ENCODE measurements at places on chromosomes 6 and 20.

GRCh38 chr6:151351146-151351700, 40.1 kb downstream of the ZBTB2 start:
- DNase-seq, result no peak

GRCh38 chr6:14894105-14894504, 351.8 kb upstream of the JARID2 start:
- no peak for DNase-seq

GRCh38 chr6:132932588-132932987, 118.2 kb downstream of the RPS12 start:
- DNase-seq, result no peak

GRCh38 chr20:33499355-33499754, 9.5 kb downstream of the CBFA2T2 start:
- DNase-seq, result no peak

- DNase-seq, result no peak
Measured at GRCh38 chr20:2602046-2602735, 50.2 kb upstream of the NOP56 start.

GRCh38 chr6:38116248-38116647, 296.7 kb downstream of the ZFAND3 start:
- no peak for DNase-seq

DNA sequence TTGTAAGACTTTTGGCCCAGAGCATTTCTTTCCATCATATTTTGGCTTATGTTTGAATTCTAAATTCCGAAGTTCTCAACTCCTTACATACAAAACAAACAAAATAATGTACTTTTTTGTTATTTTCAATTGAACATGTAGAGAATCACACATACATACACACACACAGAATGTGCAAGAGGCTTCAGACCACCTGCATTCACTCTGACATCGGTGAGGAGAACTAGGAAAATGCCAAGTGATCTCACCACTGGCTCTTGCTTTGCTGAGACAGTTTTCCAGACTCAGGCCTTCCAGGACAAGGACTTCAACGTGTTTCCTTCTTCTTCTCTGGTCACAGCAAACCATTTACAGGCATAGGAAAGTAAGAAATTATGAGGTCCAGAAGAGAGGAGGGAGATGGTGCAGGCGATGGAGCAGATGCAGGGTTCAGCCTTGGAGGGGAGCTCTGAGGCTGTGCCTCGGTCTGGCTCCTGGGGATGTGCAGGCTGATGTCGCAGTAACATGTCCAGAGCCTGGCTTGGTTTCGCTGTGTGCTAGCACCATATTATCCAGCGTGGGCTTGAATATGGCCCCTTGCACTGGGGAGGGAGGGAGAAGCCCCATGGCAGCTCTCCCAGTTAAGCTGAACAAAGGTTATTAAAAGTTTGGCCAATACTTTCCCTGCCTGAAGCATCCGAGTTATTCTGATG, 93.4 kb downstream of the DACT2 start:
- DNase-seq, result no peak

DNA sequence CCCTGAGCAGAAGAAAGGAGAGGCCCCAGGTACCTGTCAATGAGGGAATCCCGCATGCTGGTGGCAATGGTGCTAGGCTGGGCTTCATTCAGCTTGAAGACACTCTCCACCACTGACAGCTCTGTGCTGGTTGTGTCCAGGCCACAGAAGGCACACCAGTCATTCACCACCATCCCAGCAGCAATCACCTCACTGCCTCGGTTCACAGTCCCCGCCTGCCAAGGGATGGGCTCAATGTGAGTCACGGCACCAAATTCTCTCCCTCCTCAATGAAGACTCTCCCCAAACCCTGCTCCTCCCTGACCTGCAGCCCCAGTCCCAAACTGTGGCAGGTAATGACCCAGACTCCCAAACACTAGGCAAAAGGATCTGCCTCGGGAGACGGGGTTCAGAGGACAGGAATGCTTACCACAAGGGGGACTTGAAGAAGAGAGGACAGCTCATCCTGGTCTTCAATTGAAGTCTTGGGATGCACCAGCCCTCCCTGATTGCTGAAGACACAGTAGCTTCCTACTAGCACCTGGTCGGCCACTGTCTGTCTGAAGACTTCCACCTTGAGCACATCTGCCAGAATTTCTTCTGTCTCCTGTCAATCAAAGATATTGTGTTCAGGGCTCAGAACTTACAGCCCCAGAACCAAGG, 1.7 kb upstream of the MMP24OS start:
- no peak for DNase-seq

- DNase-seq, result no peak
Measured at GRCh38 chr6:6593867-6594468, 5.4 kb downstream of the LY86 start.

DNA sequence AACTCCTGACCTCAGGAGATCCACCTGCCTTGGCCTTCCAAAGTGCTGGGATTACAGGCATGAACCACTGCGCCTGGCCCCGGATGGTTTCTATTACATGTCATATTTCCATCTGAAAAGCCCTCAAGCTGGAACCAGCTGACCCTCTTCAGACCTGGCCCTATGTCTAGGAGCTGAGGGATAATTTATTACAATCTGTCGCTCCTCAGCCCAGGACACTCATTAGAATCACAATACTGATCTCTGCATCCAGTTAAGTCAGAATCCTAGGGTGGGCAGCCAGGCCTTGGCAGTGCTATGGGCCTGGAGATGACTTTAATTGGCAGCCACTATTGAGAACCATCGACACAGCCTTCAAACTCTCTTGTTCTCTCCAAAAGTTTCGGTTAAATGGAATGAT, 162.6 kb upstream of the SNX9 start:
- DNase-seq, result no peak

GRCh38 chr6:55980627-55981211, 105.3 kb upstream of the BMP5 start:
- peak; percentile 59 for DNase-seq

GRCh38 chr20:52569201-52569600, 377.6 kb upstream of the ZFP64 start:
- DNase-seq, result no peak

DNA sequence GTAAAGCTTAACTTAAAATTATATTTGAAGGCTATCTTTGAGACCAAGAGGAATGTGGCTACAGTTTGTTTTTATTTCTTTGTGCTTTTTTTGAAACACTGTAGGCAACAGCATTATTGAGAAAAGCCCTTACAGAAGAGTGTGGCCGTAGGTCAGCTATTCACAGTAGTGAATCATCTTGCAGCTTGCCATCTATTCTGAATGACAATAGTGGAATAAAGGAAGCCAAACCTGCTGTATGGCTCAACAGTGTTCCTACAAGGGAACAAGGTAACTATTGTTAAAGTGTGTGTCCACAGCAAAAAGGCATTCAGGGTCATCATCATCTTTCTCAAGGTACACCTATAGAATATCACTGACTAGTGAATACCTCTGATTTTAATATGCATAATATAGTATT, 88.5 kb downstream of the KIZ start:
- no peak for DNase-seq

DNA sequence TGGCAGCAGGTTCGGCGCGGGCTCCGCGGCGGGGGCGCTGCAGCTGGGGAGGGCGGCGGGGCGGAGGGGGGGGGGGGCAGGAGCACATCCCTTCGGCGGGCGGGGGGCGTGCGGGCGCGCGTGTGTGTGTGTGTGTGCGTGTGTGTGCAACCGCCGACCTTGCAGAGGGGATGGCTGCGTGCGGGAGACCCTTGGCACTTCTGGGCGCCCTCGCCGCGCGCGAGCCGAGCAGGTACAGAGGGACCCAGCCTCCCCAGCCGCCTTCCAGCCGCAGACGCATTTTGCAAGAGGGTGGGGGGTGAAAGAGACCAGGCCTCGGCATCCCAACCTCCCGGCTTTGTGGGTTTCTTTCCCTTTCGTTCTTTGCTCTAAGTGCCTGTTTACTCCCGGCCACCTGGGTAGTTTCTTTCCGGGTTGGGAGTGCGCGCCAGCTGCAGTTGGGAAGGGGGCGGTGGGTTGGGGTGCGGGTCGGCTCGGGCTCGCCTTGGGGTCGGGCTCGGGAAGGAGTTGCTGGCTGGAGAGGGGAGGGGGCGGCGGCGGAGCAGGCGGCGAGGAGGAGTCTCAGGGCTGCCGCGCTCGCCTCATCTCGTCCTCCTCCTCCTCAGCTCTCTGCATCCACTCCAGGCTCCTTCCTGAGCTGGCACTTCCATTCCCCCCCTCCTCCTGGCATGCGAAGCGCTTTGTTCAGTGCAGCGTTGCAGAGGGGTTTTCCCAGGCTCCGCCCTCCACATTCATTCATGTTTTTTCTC, 620 bp downstream of the HIVEP1 start:
- peak; percentile 89 for DNase-seq

DNA sequence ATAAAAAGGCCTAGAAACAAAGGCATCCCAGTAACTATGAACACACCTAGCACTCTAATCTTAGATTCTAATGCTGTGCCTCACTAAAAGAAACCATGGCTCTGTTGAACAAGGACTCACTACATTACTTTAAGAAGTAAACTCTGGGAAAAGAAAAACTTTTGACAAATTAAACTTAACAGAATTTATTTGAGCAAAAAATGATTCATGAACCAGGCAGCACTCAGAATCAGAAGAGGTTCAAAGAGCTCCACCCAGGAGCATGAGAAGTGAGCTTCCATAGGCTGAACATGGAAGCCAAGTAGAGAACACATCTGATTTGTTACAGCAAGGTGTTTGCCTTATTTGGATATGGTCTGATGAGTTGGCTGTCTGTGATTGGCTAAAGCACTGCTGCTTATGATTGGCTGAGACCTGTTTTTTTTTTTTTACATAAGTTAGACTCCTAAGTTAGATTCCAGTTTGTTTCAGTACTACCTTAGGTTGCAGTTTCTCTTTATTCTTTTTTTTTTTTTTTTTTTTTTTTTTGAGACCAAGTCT, 343.6 kb upstream of the SASH1 start:
- DNase-seq, result no peak

DNA sequence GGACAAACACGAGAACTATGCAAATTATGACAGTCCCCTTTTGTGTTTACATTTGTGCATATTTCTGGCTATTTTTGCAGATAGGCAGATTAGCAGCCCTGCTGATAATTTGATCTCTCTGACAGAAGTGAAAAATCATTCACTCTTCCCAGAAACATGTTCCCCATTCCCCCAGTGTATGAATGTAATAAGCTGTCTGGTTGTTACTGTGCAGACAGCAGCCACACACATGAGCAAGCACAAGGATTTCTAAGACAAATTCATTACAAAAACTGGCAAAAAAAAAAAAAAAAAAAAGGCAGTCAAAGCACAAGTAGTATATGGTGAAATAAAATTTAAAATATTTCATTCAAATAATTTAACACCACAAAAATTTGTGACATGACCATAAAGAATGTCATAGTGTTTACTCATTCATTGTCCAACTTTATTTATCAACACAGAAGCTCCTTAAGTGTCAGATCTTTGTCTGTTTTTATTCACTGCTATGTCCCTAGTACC, 95.5 kb upstream of the VGLL2 start:
- no peak for DNase-seq

DNA sequence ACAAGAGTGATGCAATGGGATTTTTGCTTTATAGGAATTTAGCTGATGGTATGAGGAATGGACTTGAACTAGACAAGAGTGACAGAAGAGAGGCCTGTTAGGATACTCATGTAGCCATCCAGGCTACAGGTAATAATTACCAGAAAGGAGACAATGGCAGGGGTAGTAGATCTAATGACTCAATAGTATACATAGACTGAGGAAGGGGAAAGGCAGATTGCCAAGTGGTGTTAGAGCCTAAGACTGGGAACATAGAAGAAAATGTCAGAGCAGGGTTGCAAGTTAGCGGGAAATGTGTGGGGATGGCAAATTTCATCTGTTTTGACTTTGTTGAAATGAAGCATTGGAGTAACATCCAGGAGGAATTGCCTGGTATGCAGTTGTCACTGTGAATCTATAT, 295.6 kb downstream of the UTRN start:
- DNase-seq, result no peak

DNA sequence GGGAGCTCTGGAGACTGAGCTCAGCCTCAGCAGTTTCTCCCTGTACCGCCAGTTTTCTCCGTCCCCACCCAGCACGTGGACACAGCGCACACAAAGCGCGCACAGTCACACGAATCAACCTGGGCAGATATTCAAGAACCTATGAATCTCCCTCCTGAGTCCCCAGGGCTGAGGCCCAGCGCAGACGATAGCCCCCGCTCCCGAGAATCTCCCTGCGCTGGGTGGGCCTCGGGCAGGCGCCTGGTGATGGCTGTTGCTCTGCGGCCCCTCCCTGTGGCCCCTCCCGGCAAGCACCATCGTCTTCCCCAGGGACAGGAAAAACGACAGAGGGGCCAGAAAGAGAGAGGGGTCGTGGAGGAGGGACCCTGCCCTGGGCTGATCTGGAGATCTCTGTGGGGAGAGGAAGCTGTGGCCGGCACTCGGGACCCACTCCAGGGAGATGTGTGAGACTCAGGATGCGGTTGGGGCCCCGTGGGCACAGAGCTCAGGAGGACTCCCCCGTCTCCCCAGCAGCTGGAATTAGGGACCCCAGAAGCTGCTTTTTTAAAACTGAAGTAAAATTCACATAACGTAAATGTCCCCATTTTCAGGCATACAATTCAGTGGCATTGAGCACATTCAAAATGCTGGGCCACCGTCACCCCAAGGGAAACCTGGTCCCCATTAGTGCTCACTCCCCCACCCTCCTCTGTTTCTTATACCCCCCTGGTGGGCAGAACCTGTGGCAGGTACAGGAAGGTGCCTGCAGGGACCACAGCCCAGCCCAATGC, 330.8 kb downstream of the TAF4 start:
- no peak for DNase-seq

- no peak for DNase-seq
Measured at GRCh38 chr6:42148058-42148457, 5.6 kb upstream of the C6orf132 start.

- DNase-seq, result peak; percentile 60
Measured at GRCh38 chr6:111478749-111479148, 4.3 kb downstream of the REV3L start.

GRCh38 chr6:49327005-49327404, 136.0 kb downstream of the MMUT start:
- DNase-seq, result no peak

- no peak for DNase-seq
Measured at GRCh38 chr20:19300395-19300794, 88.0 kb downstream of the SLC24A3 start.

GRCh38 chr6:18973251-18973650, 586.1 kb downstream of the RNF144B start:
- DNase-seq, result peak; percentile 12

DNA sequence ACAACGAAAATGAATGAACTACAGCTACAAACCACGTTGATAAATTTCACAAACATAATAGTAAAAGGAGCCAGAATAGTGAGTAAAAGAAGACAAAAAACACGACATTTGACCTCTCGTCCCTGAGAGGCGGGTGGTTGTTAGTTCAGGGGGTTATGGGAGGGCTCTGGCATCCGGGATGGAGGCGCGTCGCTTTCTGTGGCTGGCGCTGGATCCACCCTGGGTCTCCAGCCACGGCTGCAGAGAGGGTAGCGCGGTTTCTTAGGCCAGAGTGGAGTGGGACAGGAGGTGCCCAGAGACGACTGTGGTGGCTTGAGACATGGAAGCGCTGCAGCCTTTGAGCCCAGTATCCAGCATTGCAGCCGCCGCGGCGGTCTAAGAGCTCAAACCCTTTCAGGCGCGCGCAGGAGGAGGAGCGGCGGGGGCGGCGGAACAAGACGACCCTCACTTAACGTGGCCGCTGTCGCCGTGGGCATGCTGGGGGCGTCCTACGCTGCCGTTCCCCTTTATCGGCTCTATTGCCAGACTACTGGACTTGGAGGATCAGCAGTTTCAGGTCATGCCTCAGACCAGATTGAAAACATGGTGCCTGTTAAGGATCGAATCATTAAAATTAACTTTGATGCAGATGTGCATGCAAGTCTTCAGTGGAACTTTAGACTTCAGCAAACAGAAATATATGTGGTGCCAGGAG, 3.7 kb upstream of the ZSCAN23 start:
- no peak for DNase-seq

GRCh38 chr20:43323592-43323991, 133.9 kb upstream of the PTPRT start:
- DNase-seq, result no peak

- no peak for DNase-seq
Measured at GRCh38 chr20:3804254-3804751, 8.2 kb downstream of the CDC25B start.
